Naive thymus-derived CD8-positive, alpha-beta T cell (primary cell): ENCODE measurements at places on chromosomes 6 and 20.

GRCh38 chr6:129281168-129281796 lies 398.3 kb downstream of the LAMA2 start:
- no peak for DNase-seq

GRCh38 chr6:346386-347030 lies 45.0 kb upstream of the IRF4 start:
- DNase-seq: no peak

DNA sequence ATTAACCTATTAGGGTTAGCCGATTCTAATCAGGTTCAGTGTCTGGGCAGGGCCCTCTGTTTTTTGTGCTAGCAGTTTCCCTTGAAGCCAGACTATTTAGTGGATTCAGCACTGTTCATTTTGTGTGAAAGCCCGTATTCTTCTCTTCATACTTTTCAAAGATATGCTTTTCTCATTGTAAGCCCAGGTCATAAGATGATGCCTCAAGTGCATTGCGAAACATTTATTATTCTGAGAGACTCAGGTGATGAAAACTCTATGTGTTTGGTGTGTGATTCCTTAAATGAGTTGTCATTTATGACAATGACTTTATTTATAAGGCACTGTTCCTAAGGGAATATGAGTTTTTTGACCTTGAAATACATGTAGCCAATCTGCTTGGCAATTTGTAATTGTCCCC lies 851.0 kb upstream of the FLRT3 start:
- DNase-seq: no peak

- no peak for DNase-seq
These were observed 6.9 kb downstream of the HLA-DPB1 start for GRCh38 chr6:33082702-33083101.

- no peak for DNase-seq
These were observed 8.0 kb downstream of the ABT1 start for GRCh38 chr6:26604797-26605196.

- DNase-seq: no peak
These were observed 5.6 kb downstream of the PPP2R5D start for GRCh38 chr6:42989923-42990322.

DNA sequence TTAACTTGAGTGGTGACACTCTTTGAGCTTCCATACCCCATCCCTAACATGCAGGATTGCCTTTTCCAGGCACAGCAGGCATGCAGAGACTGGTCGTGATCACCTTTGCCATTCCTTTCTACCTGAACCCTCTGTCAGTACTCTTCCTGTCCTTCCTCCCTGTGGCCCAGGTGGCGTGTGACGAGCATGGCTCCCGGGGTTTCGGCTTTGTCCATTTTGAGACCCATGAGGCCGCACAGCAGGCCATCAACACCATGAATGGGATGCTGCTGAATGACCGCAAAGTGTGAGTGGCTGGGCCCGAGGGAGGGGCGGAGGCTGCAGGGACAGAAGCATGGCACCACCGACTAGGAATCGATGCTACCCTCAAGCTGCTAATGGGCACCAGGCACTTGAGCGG lies 6.7 kb downstream of the PABPC1L start:
- no peak for DNase-seq

DNA sequence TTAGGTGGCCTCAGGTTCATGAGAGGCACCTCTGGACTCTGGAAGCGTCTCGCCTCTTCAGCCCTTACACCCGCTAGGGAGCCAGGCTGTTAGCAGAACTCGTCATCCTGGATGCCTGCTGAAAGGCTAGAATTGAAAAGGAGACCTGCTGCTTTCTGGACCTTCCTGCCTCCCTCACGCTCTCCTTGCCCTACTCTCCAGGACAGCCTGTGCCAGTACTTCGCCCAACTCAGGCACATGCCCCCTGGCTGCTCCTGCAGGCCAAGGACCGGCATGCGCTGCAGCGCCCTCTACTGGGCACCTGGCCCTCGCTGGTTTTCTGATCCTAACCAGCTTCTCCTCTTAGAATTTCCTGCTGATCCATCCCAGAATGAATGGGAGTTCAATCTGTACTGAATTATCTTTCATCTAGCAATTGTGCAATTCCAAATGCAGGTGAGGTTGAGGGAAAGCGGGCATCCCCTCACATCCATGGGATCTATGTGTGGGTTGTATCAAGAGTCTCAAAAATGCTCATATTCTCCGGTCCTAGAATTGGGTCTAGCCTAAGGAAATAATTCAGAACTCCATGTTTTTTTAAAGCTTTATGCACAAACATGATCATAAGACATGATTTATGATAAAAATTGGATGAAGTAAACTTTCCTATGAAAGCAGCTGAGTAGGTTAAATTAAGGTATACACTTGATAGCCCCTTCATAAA lies 78.0 kb downstream of the PTPN1 start:
- peak; percentile 70 for DNase-seq

DNA sequence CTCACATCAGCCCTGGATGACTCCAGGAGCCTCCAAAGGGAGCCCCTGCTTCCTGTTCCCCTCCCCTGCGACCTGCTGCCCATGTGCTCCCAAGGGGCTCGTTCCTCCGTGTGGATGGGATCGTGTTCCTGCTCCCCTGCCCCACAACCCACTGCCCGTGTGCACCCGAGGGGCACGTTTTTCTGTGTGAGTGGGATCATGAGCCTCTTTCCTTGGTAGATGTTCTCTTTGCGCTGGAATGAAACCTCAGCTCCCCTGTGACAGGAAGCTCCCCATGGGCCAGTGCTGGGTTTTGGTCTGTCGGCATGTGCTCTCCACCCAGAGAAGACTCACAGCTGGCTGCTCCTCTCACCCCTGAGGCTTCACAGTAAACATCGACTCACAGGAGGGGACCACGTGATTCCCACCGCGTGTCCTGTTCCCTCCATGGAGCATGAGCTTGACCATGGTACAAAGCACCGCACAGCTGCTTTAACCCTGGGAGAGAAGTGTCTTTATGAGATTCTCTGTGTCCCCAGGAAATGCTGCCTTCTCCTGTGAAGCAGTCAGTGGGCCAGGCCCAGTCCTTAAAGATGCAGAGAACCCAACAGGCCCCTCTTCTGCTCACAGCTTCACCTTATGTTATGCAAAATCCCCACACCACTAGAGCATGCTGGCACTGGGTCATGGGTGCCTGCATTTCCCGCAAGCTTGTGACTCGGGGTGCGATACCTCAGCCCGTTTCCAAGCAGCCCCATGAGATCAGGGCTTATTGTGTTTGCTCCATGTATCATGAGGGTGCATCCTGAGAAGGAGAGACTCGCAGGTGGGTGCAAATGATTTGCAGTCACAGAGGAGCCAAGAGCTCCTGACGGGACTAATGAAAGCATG lies 215.1 kb downstream of the ERMARD start:
- no peak for DNase-seq

- DNase-seq: no peak
These were observed 576 bp upstream of the RRP36 start for GRCh38 chr6:43020847-43021246.

GRCh38 chr6:52227495-52227894 lies 16.8 kb downstream of the IL17F start:
- DNase-seq: no peak

- DNase-seq: no peak
These were observed 6.1 kb downstream of the UBE2J1 start for GRCh38 chr6:89346433-89346832.

DNA sequence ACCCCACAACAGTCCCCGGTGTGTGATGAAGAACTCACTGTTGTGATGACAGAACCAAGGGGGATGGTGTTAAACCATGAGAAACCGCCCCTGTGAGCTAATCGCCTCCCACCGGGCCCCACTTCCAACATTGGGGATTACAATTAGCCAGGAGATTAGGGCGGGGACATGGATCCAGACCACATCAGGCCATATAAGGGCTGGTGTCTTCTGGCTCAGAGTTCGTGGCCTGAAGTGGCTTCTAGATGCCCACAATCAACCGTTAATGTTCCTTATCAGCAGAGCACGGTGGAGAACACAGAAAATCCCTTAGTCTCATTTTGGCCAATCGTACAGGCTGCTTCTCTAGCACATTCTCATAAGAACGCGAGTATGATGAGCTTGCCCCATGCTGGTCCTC lies 10.9 kb upstream of the MAS1 start:
- DNase-seq: no peak

DNA sequence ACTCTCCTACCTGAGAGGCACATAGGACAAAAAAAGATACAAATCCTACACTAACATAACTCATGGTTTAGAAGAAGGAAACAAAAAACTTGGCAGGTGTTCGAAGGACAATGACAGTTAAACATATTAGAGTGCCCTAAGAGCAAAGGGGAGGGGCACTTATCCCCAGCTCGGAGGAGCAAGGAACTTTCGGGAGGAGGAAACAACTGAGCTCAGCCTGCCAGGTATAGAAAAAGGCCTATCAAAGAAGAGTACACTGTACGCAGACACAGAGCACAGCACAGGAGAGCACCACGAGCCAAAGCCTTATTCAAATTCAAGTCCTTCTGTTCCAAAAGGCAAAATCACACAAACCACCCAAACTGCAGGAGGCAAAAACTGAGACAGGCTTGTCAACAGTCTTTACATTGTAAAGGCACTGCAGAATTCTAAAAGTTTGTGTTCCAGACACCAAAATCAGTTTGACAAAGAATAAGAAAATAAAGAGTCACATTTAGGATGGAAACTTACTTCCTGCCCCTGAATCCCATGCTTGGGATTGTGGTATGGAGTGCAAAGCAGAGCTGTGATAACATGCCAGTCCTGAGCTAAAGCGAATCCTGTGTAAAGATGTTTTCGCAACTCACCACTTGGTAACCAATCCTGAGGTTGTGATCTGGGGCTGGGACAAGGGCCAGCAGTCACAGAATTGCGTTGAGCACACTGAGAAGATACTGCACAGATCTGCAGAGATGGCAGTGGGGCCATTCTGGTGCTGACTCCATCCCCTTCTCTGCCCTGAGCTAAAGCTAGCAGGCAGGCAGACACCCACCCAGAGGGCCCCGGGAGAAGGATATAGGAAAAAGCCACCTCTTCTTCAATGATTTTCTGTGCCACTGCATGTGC lies 108.6 kb downstream of the CHD6 start:
- no peak for DNase-seq

GRCh38 chr6:92538275-92538674 lies 881.1 kb downstream of the EPHA7 start:
- no peak for DNase-seq

DNA sequence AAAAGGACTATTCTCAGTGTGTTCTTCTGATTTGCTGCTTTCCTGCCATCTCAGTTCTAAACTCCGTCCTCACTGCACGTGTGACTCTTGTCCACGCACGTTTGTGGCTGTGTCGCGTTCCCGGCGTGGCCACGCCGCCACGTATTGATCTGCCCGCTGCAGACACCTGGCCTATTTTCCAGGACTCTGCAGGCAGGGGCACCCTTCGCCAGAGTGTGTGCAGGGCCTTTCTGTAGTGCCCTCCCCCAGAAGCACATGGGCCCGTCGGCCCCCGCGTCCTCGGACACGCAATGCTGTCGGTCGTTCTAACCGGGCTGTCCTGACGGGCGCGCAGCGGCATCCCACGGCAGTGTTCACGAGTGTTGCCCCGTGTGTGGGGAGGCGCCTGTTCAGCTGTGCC lies 87.6 kb downstream of the YTHDF1 start:
- no peak for DNase-seq

- DNase-seq: no peak
These were observed 407.1 kb upstream of the MARCKS start for GRCh38 chr6:113450061-113450465.

DNA sequence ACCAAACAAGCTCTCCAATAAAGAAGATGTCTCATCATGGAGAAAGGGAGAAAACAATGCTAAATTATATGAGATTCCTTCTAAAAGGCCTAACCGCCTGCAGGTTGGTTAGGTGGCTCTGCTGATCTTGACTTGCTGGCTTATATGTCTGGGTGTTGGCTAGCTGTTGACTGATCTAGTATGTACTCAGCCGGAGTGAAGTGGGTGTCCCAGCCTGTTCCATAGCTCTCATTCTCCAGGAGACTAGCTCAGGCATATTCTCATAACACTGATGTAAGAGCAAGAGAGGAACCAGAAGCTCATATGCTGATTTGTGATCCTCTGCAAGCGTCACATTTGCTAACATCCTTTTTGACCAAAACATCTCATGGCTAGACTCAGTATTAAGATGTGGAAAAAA lies 473.0 kb downstream of the BMP2 start:
- no peak for DNase-seq

DNA sequence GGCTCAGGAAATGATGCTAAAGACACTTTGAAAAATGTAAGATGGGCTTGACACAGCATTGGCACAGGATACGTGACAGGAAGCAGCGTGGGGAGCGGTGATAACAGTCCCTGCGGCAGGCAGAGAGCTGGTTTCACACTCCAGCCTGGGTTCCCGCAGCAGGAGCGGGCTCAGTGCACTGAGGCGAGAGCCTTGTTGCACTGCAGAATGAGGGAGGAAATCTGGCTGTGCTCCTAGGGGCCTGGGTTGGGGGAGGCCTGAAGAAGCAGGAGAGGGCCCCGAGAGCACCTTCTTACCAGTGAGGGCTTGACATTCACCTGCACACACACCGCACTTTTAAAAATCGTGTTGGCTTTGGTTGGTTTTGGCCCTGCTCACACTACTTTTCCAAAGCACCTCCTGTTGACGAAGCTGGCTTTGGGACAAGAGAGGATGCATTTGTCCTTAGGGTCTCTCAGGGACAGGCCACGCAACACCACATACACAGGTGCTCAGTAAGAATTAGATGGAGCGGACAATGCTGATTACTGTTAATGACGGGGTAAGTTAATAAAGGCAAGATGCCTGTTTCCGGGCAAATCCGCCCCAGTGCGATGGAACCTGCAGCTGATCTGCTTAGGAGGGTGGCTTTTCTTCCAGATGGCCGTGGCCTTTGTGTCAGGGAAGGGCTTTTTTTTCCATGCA lies 49.4 kb upstream of the ARMC2 start:
- peak; percentile 60 for DNase-seq
